Pulmonary artery endothelial cell (primary cell): ENCODE measurements at places on chromosomes 3 and 15. TPM values are rescaled to one million over a fixed set of nuclear protein-coding genes. Genes with fewer than 3 reads are reported as not detected.

PLS1 gene
- total RNA-seq = 3.4 TPM in 2 replicates

ATP8B4 gene
- total RNA-seq = not detected in 2 replicates

NEK11 gene
- 2.1 and 2.2 TPM in 2 replicates for total RNA-seq

SCAP gene
- total RNA-seq = 44.4 and 69.7 TPM in 2 replicates

SERPINI2 gene
- total RNA-seq = not detected in 2 replicates

SNX1 gene
- total RNA-seq = 48.5 and 71.7 TPM in 2 replicates

TIMP4 gene
- 0.07 and 0.46 TPM in 2 replicates for total RNA-seq

HHLA2 gene
- total RNA-seq = not detected in 2 replicates

CPLX3 gene
- total RNA-seq = not detected in 2 replicates

HERC2 gene
- 62.4 and 84.9 TPM in 2 replicates for total RNA-seq

IQCF5 gene
- not detected in 2 replicates for total RNA-seq

MED12L gene
- 0.11 and 0.20 TPM in 2 replicates for total RNA-seq

TMEM207 gene
- not detected in 2 replicates for total RNA-seq
